ENCODE measurements at places on chromosomes 7 and 10.

- no peak for DNase-seq
Measured at GRCh38 chr7:75702515-75702914, 36.2 kb downstream of the HIP1 start.

- no peak for DNase-seq
Measured at GRCh38 chr10:782751-783648, 93.5 kb upstream of the DIP2C start.

GRCh38 chr10:62093863-62094291 is 174.8 kb downstream of the RTKN2 start:
- DNase-seq = no peak

DNA sequence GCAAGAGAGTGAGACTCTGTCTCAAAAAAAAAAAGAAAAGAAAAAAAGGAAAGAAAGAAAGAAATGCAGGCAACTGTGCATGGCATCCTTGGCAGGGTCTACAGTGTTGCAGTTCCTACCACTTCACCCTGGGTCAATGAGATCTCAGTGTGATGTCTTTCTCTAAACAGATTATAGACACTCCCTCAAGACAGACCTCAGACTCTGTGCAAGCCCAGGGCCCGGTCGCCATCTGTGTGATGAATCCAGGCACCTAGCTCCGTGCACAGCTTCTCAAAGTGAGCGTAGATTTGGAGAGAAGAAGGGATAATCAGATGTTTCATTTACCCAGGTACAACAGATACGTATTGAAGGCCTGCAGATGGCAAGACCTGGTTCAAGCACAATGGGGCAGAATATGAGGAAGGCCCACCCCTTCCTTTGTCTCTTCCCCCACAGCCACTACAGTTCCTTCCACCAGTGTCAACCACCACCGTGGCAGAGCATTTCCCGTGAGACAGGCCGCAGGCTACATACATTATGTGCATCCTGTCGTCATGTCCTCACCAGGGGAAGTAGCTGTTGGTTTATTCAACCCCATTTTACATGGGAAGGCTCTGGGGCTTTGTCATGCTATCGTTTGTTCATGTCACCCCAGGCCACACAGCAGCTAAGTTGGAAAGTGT is 471.7 kb upstream of the GALNT17 start:
- no peak for DNase-seq

GRCh38 chr10:79224263-79224949 is 122.9 kb upstream of the PPIF start:
- DNase-seq = no peak

Data from stimulated activated CD4-positive, alpha-beta T cell treated with anti-CD3 and anti-CD28 coated beads, TNF-alpha, amount 100 ng/mL, for 24 hours (primary cell).